ENCODE measurements at places on chromosomes 11 and 22.

DNA sequence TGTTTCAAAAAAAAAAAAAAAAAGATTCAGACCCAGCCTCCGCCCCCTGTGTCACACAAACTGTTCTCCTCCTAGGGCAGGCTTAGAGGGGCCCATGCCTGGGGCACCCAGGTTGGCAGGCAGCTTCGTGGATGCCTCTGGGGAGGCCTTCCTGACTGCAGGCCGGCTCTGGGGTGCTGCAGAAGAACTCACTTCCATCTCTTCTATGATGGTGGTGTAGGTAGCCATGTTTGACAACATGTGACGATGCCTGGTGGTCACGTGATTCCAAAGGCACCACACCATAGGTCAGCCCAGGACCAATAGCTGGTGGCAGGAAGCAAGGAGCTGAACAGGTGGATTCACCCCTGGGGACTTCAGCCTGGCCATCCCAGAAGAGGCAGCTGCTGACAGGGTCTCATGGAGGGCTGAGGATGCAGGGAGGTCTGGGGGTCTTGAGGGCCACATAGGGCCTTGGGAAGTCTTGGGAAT is 24.1 kb upstream of the CELSR1 start:
- DNase-seq: peak; percentile 78

GRCh38 chr22:40436505-40437431 is 66.4 kb downstream of the SGSM3 start:
- peak; percentile 100 for DNase-seq

DNA sequence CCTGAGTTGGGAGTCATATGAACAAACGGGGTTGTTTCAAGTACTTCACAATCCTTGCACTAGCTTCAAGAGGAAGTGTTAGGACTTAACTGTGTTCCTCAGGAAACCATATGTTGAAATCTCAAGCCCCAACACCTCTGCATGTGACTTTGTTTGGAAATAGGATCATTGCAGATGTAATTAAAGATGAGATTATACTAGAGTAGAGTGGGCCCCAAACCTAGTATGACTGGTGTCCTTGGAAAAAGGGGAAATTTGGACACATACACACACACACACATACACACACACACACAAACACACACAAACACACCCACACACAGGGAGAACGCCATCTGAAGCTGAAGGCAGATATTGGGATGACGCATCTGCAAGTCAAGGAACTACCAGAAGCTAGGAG is 6.4 kb upstream of the CEP295 start:
- peak; percentile 93 for DNase-seq

GRCh38 chr22:45692549-45692948 is 20.9 kb downstream of the ATXN10 start:
- no peak for DNase-seq

DNA sequence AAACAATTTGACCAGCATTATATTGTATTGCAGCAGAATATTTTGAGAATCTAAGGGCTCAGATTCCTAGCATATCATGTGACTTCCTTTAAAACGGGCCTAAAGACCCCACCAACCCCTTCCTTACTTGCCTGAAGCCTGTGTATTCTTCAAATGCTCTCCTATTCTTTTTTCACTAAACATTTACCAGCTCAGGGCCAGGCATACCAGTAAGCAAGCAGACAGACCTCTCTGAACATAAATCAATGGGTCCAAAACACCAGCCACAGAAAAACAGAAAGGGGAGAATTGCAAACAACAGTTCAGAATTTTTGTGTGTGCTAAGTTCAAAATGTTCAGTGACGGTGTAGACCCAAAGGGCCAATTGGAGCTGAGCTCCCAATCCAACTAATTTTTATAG is 64.8 kb upstream of the TIMP3 start:
- no peak for DNase-seq

GRCh38 chr11:32581556-32581955 is 2.1 kb upstream of the EIF3M start:
- no peak for DNase-seq

- no peak for DNase-seq
Measured at GRCh38 chr11:22343371-22344032, 5.3 kb downstream of the SLC17A6 start.

GRCh38 chr11:76119779-76120178 is 86.5 kb downstream of the WNT11 start:
- no peak for DNase-seq

- peak; percentile 87 for DNase-seq
Measured at GRCh38 chr22:50621356-50621880, 6.5 kb downstream of the ARSA start.

DNA sequence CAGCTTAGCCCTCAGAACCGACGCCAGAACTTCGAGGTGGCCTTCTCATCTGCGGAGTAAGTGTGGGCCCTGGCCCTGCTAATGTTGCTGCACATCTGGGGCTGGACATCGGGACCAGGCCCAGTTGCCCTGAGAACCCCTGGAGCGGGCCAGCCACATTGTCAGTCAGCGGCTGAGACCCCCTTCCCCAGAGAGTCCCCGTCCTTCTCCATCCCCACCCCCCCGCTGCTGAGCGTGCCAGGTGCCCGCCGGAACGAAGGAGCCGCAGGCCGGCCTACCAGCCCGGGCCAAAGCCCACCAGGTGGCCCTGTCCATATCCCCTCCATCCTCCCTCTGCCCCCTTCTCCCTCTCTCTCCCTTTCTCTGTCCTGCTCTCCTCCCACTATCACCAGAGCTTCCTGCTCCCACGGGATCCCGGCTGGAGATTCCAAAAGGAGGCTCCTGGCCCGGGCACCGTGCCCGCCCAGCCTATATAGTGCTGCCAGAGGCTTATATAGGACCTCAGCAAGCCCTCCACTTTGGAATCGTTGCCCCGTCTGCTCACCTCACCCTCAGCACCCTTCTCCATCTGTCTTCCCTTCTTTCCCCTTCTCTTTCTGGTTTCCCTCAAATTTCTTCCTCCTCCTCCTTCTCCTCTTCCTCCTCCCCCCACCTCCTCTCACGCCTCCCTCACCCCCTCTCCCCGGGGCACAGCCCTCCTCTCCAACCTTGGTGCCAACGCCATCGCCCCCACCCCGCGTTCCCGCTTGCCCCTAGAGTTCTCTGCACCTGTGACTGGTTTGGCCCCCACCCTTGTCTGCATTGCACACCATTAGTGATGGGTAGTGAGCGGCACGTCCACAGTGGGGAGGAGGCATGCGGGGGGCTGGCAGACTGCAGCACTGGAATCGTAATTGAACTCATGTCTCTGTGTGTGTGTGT is 7.3 kb downstream of the SELENOM start:
- DNase-seq: no peak

DNA sequence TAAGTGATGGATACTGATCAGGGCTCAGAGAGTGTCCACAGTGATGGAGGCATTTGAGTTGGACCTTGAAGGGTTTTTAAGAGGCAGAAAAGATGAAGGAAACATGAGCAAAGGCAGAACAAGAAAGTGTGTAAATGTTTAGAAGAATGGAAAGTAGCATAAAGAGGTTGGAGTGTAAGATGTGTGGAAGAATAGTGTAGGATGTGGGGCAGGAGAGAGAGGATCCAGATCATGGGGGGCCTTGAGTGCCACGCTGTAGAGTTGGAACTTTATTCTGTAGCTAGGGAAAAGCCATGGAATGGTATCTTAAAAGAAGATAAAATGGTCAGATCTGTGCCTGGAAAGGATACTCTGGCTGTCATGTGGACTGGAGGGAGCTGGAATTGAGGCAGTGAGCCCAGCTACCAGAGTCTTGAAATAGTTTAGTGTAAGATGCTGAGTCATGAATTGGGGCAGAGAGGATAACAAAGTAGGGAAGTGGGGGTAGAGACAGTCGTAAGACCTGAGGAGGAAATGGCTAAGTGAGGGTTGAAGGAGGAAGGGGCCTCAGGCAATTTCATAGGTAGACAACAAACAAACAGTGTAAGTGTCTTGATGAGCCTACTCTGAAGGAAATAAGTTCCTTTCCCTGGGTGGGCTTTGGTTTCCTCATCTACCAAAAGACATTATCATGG is 6.7 kb downstream of the KCNE3 start:
- DNase-seq: peak; percentile 79

- DNase-seq: no peak
Measured at GRCh38 chr11:133793271-133794035, 51.9 kb downstream of the SPATA19 start.

- no peak for DNase-seq
Measured at GRCh38 chr11:68525930-68526329, 65.4 kb downstream of the PPP6R3 start.

- DNase-seq: no peak
Measured at GRCh38 chr11:110972106-110972505, 259.9 kb upstream of the ARHGAP20 start.

DNA sequence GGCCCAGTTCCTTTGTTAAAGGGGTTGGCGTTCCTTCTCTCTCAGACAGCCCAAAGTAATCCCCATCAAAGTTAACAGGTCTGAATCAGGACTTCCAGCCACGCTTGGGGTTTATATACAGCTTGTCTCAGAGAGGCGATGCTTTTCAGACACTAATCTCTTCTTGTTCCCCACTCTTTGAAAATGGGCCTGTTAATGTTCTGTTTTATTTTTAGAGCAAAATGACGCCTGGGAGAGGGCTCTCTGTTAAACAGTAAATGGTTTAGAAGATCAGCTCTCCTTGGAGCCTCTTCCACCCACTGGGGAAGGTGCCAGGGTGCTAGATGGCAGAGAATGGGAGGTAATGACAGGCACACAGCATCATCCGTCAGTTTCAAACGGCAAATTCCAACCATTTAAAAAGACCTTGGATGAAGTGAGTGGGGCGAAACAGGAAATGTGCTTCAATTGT is 235.9 kb upstream of the NARS2 start:
- no peak for DNase-seq

DNA sequence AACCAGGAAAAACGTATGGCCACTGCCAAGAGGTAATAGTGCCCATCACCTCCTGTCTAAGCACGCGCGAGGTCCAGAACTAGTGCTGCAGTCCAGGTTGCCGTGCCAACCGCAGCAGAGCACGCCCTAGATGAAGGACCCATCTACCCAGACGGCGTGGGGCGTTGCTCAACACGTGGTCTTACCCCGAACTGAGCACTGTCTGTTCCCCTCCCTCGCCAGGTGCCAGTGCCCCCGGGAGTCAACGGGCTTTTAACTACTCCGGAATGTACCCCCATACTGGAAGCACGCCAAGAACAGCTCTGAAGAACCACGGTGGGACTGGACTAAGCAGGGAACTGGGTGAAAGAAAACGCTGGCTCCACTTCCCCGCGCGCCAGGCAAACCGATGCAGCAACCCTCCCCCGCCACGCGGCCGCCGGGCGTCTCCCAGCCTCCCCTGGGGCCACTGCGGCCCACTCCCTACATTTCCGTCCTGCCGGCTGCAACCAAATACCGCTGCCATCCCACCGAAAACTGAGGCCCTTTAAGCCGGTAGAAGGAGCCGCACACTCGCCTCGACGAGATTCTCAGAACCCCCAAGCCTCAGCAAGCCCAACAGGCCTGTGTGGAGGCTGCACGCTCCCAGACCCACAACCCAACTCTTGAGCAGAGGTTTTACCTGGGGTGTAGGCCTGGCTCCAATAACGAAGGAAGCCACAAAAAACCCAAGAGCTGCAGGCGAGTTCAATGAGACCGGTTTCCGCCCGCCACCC is at the start of gene HSPA8:
Gene HSPA8 (minus strand): TSS at position 734 of the 755 bp plus-strand sequence. CDS start 812 bp downstream, outside the sequence.
- DNase-seq: peak; percentile 55

DNA sequence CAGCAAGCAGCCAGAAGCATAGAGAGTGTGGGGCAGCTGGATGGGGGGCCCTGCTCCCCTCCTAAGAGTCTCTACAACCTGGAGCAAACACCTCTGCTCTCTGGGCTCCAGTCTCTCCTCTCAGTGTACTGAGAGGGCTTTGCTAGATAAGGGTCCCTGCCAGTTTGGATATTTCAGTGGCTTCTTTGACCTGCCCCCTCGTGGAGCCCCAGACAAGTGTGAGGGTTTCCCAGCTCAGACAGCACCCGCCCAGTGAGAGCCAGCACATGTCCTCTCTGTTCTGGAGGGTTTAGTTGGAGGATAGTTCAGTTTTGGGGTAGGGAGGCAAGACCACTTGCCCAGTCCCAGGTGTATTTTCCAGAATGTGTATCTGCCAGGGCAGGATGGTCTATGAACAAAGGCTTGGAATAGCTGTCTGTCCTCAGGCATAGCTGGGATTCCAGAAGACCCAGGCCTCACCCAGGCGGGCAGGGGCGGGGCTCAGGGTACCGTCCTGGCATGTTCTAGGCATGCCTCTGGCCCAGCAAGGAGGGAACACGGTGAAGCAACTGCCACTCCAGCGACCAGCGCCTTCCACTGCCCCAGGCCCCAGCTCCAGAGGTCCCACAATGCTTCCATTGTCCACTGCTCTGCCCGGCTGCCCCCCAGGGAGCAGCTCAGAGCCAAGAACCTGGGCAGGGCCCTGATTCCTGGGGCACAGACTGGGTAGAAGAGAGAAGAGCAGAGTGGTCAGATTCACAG is 7.5 kb upstream of the MICALL1 start:
- no peak for DNase-seq

DNA sequence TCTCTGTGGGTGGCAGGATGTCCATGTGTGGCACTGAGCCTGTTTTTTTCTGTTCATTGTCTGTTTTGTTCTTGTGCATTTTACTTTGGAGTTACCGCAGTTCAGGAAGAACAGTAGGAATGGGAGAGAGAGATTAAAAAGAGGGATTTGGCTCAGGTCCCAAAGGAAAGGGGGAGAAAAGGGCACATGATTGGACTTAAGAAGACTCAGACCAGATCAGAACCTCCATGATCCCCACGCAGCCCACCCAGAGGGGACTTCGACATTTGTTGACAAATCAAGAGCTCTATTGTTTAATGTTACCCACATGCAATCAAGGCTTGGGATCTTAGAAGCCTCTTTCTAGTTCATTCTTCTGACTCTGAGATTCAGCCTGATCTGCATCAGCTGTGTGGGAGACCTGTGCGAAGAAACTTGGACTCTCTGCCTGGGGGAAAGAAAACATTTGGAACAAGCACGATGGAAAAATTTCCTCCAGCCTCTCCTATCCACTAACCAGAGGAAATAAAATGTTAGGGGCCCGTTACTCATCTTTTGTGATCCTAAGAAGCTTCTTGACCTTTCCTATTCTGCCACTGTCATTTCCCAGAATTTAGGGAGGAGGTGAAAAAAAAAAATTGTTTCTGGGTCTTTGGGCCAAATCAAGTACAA is 119.2 kb downstream of the SPON1 start:
- no peak for DNase-seq

DNA sequence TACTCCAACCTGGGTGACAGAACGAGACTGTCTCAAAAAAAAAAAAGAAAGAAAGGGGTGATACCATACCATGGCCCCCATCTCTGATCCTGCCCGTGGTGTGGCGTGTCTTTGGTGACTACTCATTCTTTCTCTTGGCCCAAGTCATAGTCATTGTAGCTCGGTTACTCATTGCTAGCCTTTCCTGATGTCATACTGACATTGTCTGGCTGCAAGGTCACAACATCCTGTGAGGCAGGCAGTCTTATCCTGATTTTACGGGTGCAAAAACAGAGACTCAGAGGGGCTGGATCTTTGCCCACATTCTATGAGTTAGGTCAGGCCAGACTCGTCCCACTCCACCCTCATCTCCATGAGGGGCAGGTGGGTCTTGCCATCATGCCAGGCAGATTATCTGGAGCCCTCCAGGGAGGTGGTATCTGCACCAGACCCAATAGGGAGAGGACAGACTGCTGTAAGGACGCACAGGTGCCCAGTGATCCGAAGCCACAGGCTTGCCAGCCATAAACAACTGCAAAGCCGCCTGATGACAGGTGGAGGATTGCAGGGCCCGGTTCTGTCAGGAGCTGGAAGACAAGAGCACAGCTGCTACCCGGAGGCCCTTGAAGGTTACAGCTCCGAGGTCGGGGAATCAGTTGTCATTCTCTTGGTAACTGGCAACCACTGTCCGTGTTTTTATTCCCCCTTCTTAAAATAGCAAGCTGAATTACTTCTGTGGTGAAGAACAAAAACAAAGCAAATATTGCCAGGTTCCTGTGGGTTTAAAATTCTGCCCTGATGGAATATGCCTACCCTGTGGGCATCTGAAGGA is 13.8 kb downstream of the TOM1 start:
- DNase-seq: peak; percentile 71
